ENCODE measurements at places on chromosomes 3 and 15.

DNA sequence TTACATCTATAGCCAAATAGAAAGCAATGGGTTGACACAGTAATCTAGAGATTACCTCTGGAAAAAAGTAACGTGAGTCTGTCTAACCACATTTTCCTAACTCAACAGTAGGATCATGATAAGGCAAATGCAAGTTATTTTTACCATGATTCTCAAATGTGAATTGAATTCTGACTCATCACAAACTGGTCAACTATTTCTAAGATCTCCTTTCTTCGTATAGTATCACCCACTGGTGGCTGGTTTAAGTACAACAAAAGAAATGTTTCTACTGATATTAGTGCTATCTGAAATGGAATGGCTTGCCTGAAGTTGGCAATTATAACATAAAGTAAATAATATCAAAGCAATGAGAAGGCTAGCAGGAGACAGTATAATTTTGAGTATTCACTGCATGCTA lies 102.2 kb downstream of the ABI3BP start:
- no peak for DNase-seq

GRCh38 chr3:71728632-71729342 lies 3.6 kb upstream of the EIF4E3 start:
- DNase-seq, result no peak

GRCh38 chr3:25427942-25428788 lies at the start of gene RARB:
TSS of gene RARB (plus strand) at chr3:25428263. CDS start at chr3:25428732, 469 bp downstream.
- no peak for DNase-seq

GRCh38 chr15:87753539-87753938 lies 503.0 kb downstream of the NTRK3 start:
- DNase-seq, result no peak

- no peak for DNase-seq
Observed at GRCh38 chr15:97930230-97930629, 30.3 kb upstream of the ARRDC4 start.

DNA sequence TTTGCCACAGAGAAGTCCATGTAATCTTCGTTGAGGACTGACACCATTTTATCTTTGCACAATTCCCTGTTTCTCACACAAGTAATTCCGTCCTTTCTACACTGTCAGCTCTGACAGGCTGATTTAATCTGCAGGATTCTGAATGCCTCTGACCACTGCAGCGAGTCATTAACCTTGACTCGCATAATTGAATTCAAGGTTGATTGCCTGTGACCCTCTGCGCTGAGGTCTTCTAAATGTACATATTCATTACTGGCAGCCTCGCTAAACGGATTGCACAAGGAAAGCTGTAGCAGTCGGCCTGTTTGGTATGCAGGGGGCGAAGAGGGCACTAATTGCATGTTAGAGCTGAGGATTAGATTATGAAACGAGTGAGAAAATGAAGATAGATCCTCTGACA lies 147.8 kb downstream of the SHOX2 start:
- DNase-seq, result no peak

DNA sequence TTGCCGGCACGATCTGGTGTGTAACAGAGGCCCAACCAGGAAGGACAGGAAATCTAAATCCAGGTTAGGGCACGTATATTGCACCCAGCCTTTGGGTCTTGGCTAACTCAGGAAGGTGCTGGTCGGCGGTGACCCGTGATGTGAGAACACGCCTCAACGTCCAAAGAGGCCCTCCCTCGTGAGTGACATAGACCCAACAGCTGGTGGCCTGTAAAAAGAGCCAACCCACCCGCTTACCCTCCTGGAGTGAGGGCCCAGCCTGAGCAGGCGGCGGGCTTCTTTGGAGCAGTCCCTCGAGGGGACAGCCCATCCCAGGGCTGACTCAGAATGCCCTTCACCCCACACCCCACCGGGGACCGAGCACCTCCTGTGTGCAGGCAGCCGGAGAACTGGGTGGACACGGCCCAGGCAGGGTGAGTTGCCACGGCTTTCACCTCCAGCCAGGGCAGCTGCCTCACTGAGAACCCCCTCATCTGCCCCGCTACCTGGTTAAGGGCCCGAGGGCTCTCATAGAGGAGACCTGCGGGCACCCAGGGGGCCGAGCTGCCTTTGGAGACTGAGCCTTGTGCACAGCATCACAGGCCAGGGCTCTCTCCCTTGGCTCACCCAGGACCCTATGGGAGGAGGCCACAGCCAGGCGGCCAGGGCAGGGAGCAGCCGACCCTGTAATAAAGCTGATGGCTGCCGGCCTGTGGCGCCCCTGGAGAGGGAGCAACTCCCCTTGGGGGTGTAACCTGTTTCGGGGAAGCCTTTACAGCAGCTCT lies 41.8 kb downstream of the ZNF710 start:
- DNase-seq, result no peak

DNA sequence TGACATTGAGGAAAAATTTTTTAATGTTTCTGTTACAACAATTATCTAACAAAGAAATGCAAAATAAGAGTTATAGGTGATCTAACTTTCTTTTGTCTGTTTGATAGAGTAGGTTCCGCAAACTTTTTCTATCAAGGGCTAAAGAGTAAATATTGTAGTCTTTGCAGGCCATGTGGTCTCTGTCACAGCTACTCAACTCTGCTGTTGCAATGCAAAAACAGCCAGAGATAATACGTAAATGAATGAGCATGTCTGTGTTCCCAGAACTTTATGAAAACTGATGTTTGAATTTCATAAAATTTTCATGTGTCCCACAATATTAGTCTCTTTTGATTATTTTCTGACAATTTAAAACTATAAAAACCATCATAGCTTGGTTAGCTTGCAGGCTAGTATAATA lies 73.3 kb downstream of the SLC24A1 start:
- DNase-seq, result no peak

DNA sequence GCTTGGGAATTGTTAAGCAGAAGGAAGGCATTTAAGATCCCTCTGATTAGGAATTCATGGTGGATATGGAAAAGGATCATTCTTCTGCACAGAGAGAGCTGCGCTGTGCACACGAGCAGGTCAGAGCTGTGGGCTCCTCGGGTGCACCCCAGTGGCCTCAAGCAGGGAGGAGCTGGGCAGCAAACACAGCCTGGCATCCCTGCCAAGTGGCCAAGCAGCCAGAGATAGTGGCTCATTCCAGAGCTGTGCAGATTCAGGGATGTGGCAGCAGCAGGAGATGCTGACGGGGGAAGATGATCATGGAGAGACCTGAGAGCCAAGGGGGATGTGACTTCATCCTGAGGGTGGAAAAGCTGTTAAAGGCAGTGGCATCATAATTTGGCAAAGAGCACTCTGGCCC lies 55.9 kb downstream of the LRRK1 start:
- no peak for DNase-seq
